ENCODE measurements at places on chromosomes 12 and 14. TPM values are rescaled to one million over a fixed set of nuclear protein-coding genes. Genes with fewer than 3 reads are reported as not detected.
A peak's percentile ranks its signal among the peaks of the same experiment; 100 is the strongest.

GRCh38 chr12:88522961-88523360 lies 57.3 kb downstream of the KITLG start:
- DNase-seq, result no peak

The NPFF gene
- not detected for total RNA-seq

DNA sequence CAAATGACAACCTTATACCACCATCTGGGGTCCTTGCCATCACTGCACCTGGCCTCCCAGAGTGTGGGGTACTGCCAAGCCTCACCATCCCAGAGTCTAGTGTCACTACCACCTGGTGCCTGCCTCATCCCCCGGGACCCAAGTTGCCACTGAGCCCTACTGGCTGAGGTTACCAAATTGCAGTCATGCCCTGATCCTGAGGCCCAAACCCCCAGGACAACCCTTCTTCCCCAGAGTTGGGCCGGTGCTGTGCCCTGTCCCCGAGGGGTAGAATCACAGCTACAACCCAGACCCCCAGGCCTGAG lies 8.4 kb upstream of the SFSWAP start:
- no peak for DNase-seq

DNA sequence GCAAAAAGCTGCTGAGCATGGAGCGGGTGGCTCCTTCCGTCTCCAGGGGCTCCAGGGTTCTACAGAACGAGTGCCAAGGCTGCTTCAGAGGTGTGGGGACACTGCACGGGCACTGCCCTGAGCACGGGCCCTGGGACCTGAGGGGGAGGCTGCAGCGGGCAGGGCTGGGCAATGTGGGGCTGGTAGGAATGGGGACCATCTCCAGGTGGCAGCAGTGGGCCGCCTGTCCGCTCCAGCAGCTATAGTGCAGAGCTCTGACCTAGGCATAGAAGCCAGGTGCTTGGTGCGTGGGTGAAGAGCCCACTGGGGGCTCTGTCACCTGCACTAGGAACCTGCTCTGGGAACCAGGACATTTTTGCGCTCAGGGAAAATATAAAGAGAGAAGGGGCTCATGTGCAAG lies 22.3 kb downstream of the HDAC7 start:
- no peak for DNase-seq

- no peak for DNase-seq
Measured at GRCh38 chr12:6757028-6757690, 4.2 kb upstream of the MLF2 start.

GRCh38 chr12:121034616-121035305 lies 4.3 kb downstream of the OASL start:
- DNase-seq, result no peak

- DNase-seq, result peak; percentile 19
Measured at GRCh38 chr12:118436002-118436730, 59.8 kb downstream of the SUDS3 start.

The PRR4 gene
- 0.17 TPM for total RNA-seq

The SLC8A3 gene
- 0.42 TPM for total RNA-seq

DNA sequence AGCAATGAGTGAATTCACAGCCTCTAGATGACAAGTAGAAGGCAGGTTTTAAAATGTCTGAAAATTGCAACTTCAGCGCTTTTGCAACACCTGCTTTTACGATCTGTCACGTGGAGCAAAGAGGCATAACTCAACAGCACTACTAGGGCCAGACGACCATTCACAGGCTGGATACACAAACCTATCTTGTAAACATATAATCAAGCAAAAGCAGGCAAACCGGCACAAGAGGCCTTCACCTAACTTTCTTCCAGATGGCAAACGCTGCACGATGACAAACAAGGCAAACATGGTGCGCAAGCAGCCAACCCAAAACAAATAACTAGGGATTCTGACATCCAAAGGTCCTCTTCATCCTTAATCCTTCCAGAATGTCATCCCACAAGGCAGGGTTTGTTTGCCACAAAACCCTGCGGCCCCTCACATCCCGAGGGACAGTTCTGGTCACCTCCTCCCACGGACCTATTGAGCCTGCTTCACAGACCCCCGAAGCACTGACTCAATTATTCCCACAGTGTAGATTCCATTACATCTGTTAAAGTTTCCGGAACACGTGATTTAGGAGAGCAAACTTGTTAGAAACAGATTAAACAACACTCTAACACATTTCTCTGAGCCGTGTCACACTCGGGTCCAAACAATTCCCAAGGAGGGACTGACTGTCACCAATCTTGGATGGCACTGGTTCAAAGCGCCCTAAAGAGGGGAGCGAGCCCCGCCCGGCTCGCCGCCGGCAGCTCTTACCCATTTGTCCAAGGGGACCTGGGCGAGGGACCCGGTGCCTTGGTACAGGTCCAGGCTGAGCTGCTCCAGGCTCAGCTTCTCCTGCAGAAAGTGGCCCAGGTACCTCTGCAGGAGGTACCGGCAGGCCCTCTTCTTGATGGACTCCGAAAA lies 823 bp downstream of the ATG2B start:
- peak; percentile 66 for DNase-seq

GRCh38 chr14:105136401-105137322 lies 31.9 kb downstream of the JAG2 start:
- no peak for DNase-seq

The GARIN6 gene
- total RNA-seq, result not detected

The CMA1 gene
- total RNA-seq, result not detected

DNA sequence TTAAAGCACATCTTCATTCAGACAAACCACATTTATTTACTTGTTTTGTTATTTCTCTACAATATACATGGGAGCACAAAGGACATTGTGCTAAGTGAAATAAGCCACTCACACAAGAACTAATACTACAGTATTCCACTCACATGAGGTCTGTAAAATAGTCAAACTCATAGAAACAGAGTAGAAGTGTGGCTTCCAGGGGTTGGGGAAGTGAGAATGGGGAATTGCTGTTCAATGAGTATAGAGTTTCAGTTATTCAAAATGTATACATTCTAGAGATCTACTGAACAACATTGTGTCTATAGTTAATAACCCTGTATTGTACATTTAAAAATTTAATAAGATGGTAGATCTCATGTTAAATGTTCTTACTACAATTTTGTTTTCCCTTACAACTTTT lies 88.8 kb downstream of the ATXN7L3B start:
- no peak for DNase-seq

The KRT6A gene
- total RNA-seq, result 1.9 TPM

- no peak for DNase-seq
Measured at GRCh38 chr12:104421343-104421742, 35.4 kb upstream of the CHST11 start.

- no peak for DNase-seq
Measured at GRCh38 chr12:131721548-131721947, 10.7 kb downstream of the SFSWAP start.

DNA sequence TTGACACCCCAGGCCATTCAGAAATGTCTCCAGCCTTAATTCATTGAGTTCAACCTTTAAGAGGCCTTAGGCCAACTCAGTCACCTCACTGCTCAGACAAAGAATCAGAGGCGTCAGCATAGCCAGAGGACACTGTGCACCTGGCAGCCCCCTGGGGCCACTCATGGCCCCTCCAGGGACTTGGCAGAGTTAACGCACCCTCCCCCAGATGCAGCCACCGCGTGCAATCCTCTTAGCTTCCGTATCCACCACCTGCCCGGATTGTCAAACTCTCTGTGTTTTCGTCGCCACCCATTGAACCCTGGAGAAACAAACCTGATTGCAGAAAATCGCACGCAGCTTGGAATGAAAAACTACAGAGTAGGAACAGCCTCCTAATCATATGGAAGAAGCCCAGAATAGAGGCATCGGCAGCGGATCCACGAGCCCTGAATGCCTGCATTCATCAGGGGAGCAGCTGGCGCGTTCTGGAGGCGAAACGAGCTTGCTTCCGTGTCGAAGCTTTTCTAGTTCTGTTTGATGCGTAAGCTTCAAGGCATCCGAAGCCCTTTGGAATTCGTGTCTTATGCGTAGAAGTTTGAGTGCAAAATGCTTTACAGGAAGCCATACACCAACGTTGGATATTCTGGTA lies 22.4 kb downstream of the BRI3BP start:
- no peak for DNase-seq

GRCh38 chr12:22935501-22935900 lies 310.5 kb downstream of the ETNK1 start:
- no peak for DNase-seq

- DNase-seq, result peak; percentile 57
Measured at GRCh38 chr12:54032627-54033100, at the start of gene HOXC5. Gene HOXC5 (plus strand): TSS chr12:54033050. CDS start chr12:54033123, 73 bp downstream.

DNA sequence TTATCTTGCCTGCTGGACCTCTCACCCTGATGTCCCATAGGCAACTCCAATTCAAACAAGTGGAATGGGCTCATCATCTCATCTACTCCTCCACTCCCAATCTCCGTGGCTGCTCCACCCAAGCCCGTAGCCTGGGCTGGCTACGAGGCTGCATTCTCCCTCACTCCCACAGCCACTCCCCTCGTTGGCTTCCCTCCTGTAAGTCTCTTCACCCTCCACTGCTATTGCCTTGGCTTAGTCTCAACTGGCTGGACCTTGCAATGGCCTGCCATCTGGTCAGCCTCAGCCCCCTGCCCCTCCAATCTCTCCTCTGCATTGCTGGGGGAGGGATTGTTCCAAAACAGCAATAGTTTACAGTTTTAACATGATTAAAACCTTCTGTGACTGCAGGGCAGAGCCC lies 44.4 kb upstream of the PELI2 start:
- DNase-seq, result no peak

GRCh38 chr12:89348894-89349699 lies 3.2 kb downstream of the DUSP6 start:
- DNase-seq, result peak; percentile 42

DNA sequence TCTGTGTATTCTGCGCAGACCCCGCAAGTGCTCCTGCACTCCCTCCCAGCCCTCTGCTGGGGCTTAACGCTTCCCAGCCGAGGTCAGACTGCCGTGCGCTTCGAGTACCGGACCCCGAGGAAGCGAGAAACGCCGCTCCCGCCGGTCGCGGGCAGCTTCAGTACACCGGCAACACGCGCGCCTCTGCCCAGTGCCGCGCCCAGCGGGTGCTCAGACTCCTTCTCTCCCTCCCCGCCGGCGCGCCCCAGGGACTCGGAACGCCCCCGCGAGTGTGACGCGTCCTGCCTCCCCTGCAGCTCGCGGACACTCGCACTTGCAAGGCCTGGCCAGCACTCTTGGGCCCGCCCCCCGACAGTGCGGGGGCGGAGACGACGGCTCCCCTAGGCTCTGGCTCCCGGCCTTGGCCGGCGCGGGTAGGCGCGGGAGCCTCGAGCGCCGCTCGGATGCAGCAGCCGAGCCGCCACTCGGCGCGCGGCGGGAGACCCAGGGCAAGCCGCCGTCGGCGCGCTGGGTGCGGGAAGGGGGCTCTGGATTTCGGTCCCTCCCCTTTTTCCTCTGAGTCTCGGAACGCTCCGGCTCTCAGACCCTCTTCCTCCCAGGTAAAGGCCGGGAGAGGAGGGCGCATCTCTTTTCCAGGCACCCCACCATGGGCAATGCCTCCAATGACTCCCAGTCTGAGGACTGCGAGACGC lies at the start of gene PTGER2:
TSS of gene PTGER2 (plus strand) at position 410 of the 692 bp plus-strand sequence. CDS start at position 647, 237 bp downstream.
- DNase-seq, result peak; percentile 61

- no peak for DNase-seq
Measured at GRCh38 chr14:89331398-89331797, 85.6 kb downstream of the FOXN3 start.

DNA sequence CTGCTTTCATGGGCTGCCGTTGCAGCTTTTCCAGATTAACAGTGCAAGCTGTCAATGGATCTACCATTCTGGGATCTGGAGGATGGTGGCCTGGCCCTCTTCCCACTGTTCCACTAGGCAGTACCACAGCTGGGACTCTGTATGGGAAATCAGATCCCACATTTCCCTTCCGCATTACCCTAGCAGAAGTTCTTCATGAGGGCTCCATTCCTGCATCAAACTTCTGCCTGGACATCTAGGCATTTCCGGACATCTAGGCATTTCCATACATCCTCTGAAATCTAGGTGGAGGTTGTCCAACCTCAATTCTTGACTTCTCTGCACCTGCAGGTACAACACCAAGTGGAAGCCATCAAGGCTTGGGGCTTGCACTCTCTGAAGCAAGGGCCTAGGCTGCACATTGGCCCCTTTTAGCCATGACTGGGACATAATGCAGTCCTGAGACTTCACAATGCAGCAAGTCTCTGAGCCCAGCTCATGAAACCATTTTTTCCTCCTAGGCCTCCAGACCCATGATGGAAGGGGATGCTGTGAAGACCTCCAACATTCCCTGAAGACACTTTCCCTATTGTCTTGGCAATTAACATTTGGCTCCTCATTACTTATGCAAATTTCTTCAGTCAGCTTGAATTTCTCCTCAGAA lies 863.3 kb downstream of the C12orf50 start:
- DNase-seq, result no peak

GRCh38 chr14:64879635-64880220 lies at the start of gene SPTB:
Gene SPTB (minus strand): TSS chr14:64879907. CDS start chr14:64823094, 56,813 bp downstream.
- DNase-seq, result no peak

GRCh38 chr12:120015313-120015712 lies 26.3 kb downstream of the BICDL1 start:
- no peak for DNase-seq

Measured in dermis blood vessel endothelial cell (primary cell).